ENCODE measurements at places on chromosomes 1 and 21. TPM values are rescaled to one million over a fixed set of nuclear protein-coding genes. Genes with fewer than 3 reads are reported as not detected.

DNA sequence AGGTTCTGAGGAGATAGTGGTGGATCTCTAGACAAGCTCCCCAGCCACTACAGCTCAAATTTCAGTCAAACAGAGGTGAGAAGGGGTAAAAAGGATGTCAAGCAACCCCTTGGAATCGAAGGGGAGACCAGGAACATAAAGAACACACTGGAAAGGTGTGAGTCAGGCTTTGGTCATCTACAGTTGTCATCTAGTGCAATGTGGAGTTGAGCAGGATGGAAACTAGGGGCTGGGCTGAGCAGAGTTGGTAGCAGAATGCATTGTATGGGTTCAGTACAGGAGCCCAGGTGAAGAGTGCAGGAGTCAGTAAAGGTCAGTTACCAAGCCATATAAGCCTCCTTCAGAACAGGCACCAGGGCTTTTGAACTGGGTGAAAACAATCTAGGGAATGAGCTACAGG is 52.7 kb upstream of the VAV3 start:
- no peak overlapping the region for H3K27ac ChIP-seq
- no peaks in the 10 kb centered on the region for H3K36me3 ChIP-seq
- no peaks in the 10 kb centered on the region for H3K4me1 ChIP-seq
- H3K4me3 ChIP-seq = no peak overlapping the region
- no peaks in the 10 kb centered on the region for H3K27me3 ChIP-seq
- DNase-seq = no peak

DNA sequence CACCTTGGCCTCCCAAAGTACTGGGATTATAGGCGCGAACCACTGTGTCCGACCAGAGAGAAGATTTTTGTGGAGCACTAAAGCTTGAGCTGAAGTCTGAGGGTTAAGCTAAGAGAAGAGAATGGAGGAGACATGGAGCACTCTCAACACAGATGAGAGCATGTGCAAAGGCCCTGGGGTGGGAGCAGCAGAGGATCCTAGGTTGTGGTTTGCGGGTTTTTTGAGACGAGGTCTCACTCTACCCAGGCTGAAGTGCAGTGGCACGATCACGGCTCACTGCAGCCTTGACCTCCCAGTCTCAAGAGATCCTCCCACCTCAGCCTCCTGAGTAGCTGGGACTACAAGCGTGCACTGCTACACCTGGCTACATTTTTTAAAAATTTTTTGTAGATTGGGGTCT is 30.5 kb downstream of the FBXO2 start:
- no peaks in the 10 kb centered on the region for H3K4me1 ChIP-seq
- H3K4me3 ChIP-seq = no peak overlapping the region
- no peak overlapping the region for H3K27ac ChIP-seq
- H3K27me3 ChIP-seq = no peaks in the 10 kb centered on the region
- H3K36me3 ChIP-seq = peaks cover 2% of the 10 kb centered on the region

The RRP1B gene
- 94.6 TPM for total RNA-seq

The PAPPA2 gene
- 0.81 TPM for total RNA-seq

- DNase-seq = no peak
- H3K4me3 ChIP-seq = no peak overlapping the region
- H3K36me3 ChIP-seq = no peaks in the 10 kb centered on the region
- no peaks in the 10 kb centered on the region for H3K4me1 ChIP-seq
These were observed 4.2 kb upstream of the BCL10 start for GRCh38 chr1:85280636-85281035.

The FALEC gene
- total RNA-seq = not detected

- H3K36me3 ChIP-seq = no peaks in the 10 kb centered on the region
- no peak for DNase-seq
- H3K4me3 ChIP-seq = no peak overlapping the region
- H3K27ac ChIP-seq = no peak overlapping the region
- H3K4me1 ChIP-seq = no peaks in the 10 kb centered on the region
These were observed 63.6 kb downstream of the MAP3K21 start for GRCh38 chr1:233390842-233391737.

The PLPP3 gene
- total RNA-seq = 26.7 TPM

GRCh38 chr1:172917972-172918371 is 132.8 kb downstream of the TNFSF18 start:
- no peaks in the 10 kb centered on the region for H3K4me1 ChIP-seq
- no peak overlapping the region for H3K27ac ChIP-seq
- no peak for DNase-seq
- H3K36me3 ChIP-seq = peaks cover 6% of the 10 kb centered on the region

The OR10Z1 gene
- total RNA-seq = not detected

- peaks cover 37% of the 10 kb centered on the region for H3K27me3 ChIP-seq
- DNase-seq = peak; percentile 56
- 0 out of 2 replicates have a peak, but pooled peaks cover 1% of the 10 kb centered on the region for H3K4me1 ChIP-seq
- no peak overlapping the region for H3K27ac ChIP-seq
These were observed 737 bp downstream of the HES4 start for GRCh38 chr1:998995-999724.

GRCh38 chr1:183313063-183313462 is 105.1 kb downstream of the NMNAT2 start:
- no peak overlapping the region for H3K4me3 ChIP-seq
- H3K4me1 ChIP-seq = peaks cover 2% of the 10 kb centered on the region
- no peaks in the 10 kb centered on the region for H3K27me3 ChIP-seq
- DNase-seq = no peak

DNA sequence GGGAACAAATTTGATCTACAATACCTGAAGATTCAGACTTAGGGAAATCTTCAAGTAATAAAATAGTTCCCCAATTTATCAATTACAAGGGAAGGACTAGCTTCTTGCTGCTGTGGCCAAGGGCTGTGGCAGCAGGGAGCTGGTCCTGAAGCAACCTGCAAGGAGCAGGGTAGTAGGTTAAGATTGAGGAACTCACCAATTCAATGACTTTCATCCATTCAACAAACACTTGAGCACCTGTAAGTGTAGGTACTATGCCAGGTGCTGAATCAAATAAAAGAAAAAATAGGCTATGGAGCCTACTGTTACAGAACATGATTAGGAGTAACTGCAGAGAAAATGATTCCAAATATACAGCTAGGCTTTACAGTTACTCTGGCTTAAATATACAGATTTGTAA is 64.2 kb upstream of the RBM34 start:
- no peak overlapping the region for H3K4me3 ChIP-seq
- no peaks in the 10 kb centered on the region for H3K4me1 ChIP-seq
- no peaks in the 10 kb centered on the region for H3K27me3 ChIP-seq
- no peak overlapping the region for H3K27ac ChIP-seq
- peaks cover 61% of the 10 kb centered on the region for H3K36me3 ChIP-seq
- no peak for DNase-seq

DNA sequence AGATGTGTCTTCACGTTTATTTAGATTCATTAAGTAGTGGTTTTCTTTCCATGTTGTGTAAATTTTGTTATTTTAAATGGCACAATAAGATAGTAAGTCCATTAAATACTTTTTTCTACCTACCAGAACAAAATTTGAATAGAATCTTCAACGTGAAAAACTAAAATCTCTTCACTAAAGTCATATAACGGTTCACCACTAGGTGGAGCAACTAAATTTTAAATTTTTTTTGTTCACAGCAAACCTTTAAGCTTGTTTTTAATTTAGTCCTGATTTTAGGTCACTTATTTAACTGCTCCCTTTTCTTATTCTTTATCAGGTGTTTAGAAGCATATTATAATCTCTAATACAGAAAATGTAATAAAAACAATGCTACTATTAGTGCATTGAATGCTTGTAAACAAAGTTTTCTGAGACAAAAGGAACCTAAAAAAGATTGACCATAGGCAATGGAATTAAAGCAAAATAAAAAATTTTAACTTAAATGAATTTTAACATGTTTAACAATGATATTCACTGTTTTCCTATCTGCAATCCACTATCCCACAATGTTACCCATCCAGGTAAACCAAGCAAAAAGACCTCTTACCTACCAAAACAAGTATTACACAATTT is 28.3 kb upstream of the PKN2 start:
- H3K4me1 ChIP-seq = 0 out of 2 replicates have a peak, but pooled peaks cover under 1% of the 10 kb centered on the region
- no peak for DNase-seq
- H3K36me3 ChIP-seq = no peaks in the 10 kb centered on the region
- H3K27ac ChIP-seq = no peak overlapping the region
- no peak overlapping the region for H3K4me3 ChIP-seq
- no peaks in the 10 kb centered on the region for H3K27me3 ChIP-seq

- no peak overlapping the region for H3K27ac ChIP-seq
- H3K27me3 ChIP-seq = no peaks in the 10 kb centered on the region
- H3K36me3 ChIP-seq = no peaks in the 10 kb centered on the region
- H3K4me3 ChIP-seq = no peak overlapping the region
- no peak for DNase-seq
- H3K4me1 ChIP-seq = no peaks in the 10 kb centered on the region
These were observed 18.7 kb downstream of the HHIPL2 start for GRCh38 chr1:222529181-222529580.

- no peaks in the 10 kb centered on the region for H3K36me3 ChIP-seq
- no peaks in the 10 kb centered on the region for H3K4me1 ChIP-seq
- H3K27ac ChIP-seq = no peak overlapping the region
- no peak overlapping the region for H3K4me3 ChIP-seq
These were observed 62.1 kb downstream of the MEF2D start for GRCh38 chr1:156438278-156438987.

- H3K36me3 ChIP-seq = no peaks in the 10 kb centered on the region
- no peak for DNase-seq
- H3K4me1 ChIP-seq = no peaks in the 10 kb centered on the region
- H3K27ac ChIP-seq = no peak overlapping the region
These were observed 78.7 kb upstream of the COG2 start for GRCh38 chr1:230563591-230563990.

DNA sequence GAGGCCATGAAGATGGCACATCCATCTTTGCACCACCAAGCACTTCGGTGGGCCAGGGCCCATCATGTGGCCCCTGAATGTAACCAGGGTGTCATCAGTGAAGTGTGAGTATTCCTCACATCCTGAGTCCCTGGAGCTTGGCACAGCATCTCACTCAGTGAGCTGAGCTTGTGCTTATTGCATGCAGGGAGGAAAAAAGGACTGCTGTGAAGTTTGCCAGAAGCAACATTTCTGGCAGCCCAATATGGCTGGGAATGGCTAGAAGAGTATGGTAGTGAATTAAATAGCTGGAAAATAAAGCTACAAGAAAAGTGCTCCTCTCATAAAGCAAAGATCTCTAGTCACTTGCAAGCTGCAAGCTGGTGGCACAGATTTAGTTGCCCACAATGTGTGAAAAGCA is 109.3 kb downstream of the TNFSF18 start:
- no peak overlapping the region for H3K27ac ChIP-seq
- DNase-seq = no peak
- no peaks in the 10 kb centered on the region for H3K36me3 ChIP-seq
- H3K4me3 ChIP-seq = no peak overlapping the region
- H3K4me1 ChIP-seq = no peaks in the 10 kb centered on the region
- H3K27me3 ChIP-seq = no peaks in the 10 kb centered on the region

DNA sequence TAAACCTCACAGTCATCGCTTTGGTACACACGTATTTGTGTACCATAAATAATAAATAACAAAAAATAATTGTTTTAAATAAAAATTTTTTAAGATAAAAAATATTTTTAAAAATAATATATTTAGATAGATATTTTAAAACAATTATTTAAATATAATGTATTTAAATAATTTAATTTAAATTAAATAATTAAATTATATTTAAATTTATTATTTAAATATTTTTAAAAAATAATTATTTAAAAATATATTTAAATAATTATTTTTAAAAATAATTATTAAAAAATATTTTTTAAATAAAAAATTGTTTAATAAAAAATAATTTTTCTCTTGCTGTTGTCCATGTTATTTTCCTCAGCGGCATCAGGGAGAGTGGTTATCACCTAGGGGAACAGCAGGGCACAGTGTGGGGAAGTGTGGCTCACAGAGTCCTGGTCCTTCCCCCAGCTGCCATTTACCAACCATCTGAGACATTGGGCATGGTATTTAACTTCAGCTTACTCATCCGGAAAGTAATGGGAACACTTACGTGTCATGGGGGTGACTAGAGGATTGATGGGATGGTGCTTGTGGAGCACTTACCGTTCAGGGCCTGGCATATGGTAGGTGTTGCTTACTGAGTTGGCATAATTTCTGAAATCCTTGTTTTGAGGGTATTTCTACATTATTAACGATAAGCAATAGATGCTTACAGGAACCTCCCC is 92.9 kb upstream of the TSPAN2 start:
- no peaks in the 10 kb centered on the region for H3K27me3 ChIP-seq
- no peak overlapping the region for H3K4me3 ChIP-seq
- no peaks in the 10 kb centered on the region for H3K4me1 ChIP-seq
- no peak overlapping the region for H3K27ac ChIP-seq

DNA sequence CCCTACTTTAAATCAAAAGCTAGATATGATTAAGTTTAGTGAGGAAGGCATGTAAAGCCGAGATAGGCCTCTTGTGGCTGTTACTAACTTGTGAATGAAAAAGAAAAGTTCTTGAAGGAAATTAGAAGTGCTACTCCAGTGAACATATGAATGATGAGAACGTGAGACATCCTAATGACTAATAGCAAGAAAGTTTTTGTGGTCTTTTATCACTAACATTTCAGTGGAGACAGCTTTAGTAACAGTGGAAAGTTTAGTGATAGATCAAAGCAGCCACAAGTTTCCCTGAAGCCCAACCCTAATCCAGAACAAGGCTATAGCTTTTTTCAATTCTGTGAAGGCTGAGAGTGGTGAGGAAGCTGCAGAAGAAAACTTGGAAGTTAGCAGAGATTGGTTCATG is 73.6 kb upstream of the LRRC8B start:
- no peaks in the 10 kb centered on the region for H3K4me1 ChIP-seq
- H3K27ac ChIP-seq = no peak overlapping the region
- H3K4me3 ChIP-seq = no peak overlapping the region
- no peaks in the 10 kb centered on the region for H3K36me3 ChIP-seq
- no peak for DNase-seq

DNA sequence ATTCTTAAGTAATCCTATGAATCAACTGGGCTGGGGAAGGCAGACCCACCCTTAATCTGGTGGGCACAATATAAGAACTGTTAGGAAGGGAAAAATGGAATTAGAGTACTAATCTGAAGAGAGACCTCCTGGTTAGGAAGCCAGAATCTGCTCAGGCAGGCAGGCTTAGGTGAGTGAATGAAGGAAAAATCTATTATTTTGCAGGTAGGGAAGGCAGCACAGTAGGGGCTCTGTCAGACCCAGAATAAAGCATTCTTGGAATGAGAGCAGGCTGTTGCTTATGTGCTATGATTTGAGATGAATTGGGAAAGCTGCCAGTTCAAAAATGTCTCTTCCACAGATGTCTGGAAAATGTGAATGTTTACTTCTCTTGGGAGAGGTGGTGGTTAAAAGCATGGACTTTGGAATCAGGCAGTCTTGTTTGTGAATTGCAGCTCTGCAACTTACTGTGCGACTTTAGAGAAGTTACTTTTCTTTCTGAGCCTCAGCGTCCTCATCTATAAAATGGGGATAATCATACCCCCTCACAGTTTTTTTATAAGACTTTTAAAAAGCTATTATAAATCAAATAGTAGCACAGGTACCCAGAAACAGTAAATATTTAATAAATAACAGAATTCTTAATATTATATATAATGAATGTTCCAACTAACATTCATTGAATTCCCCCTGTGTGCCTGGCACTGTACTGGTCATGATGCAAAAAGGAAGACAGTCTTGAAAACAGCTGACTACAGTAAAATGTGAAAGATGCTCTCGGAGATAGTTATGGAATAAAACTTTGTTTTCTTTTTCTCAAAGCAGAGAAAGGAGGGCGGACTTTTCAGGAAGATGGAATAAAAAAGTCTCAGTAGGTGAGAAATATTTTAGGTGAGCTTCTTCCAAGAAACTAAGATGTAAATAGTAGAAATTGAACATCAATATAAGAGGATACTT is 15.3 kb upstream of the ZNF644 start:
- no peak overlapping the region for H3K27ac ChIP-seq
- no peak for DNase-seq

- H3K36me3 ChIP-seq = no peaks in the 10 kb centered on the region
- no peaks in the 10 kb centered on the region for H3K27me3 ChIP-seq
- no peaks in the 10 kb centered on the region for H3K4me1 ChIP-seq
- H3K4me3 ChIP-seq = no peak overlapping the region
- no peak for DNase-seq
- no peak overlapping the region for H3K27ac ChIP-seq
These were observed 44.9 kb upstream of the TINAGL1 start for GRCh38 chr1:31531177-31531999.

Measured in H9 (cell line).